Activated CD4-positive, alpha-beta T cell treated with anti-CD3 and anti-CD28 coated beads for 24 hours (primary cell): ENCODE measurements at places on chromosomes 16 and 17.

- no peak for DNase-seq
Observed at GRCh38 chr17:49086649-49087048, 45.9 kb upstream of the B4GALNT2 start.

DNA sequence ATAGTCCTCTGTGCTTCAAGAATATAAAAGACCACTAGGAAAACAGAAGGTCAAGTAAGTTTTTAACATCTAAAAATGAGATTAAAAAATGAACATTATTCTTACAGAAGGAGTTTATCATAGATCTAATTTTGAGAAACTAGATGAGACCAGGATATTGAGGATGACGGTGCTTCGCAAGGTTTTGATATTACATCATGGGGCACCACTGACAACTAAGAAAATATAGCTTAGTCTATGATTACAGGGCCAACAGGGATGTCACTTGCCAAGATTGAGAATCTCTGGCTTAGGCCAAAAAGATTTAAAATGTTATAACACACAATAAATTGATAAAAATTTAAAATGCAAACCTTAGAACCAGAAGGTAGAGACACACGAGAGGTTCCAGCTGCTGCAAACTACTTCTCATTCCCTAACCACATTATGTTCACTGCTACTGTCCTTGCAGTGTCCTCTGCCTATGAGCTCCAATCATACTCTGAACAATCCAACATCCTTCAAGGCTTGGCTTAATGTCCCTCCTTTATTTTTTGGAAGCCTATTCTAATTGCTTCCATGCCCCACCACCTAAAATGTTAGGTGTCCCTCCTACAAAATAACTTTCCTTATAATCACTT, 33.2 kb downstream of the USP32 start:
- no peak for DNase-seq

- DNase-seq = no peak
Observed at GRCh38 chr16:50301626-50302471, 35.5 kb downstream of the ADCY7 start.

GRCh38 chr16:82329504-82330192, 159.6 kb upstream of the MPHOSPH6 start:
- no peak for DNase-seq

GRCh38 chr16:69406780-69407331, 17.6 kb upstream of the CYB5B start:
- DNase-seq = no peak

GRCh38 chr17:1868090-1868489, 38.3 kb downstream of the RPA1 start:
- DNase-seq = no peak

GRCh38 chr17:60164697-60165096, 14.9 kb downstream of the CA4 start:
- DNase-seq = no peak

DNA sequence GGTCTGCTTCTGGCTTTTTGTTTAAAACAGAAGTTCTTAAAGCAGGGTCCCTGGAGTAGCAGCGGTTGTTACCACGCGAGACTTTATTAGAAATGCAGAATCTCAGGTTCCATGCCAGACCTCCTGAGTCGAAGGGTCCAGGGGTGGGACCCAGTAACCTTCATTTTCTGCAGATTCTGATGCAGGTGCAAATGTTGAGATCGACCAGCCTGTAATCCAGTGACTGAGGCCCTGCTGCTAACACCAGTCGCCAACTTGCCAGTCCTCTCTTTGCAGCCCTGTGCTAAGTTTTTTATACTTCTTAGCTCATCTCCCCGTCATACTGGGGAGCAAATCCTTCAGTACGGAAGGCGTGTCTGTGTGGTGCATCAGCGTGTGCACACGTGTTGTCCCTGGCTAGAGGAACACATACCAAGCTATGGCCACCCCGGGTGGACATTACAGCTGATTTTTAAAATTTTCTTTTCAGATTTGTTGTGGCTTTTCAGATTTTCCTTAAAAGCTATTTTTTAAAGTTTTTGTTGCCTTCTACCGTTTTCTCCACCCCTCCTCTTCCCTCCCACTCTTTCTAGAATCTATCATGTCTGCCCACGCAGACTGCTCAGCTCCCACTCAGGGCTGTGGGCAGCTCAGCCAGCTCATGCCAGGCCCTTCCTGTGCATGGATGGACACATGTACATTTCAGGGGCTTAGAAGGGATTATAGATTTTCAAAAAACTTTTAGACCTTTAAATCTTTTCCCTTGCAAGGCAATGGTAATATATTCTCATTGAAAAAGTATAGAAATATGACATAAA, 57.7 kb downstream of the MEAK7 start:
- DNase-seq = no peak

DNA sequence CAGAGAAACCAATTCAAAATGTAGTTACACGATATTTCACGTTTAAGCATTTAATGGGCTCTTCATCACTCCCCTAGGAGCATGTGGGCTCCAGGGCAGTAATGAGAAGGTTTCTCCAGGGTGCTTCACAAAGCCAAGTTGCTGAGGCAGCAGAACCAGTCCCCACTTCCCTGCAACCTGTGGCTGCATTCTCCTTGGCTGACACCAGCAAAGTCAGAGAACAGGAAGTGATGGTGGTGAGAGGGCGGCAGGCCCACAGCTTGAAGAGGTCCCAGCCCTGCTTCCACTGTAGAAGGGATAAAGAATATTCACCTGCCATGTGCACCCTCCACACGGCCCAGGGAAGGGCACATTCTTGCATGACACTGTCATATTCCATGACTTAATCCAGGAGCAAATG, 133.2 kb downstream of the CBLN1 start:
- DNase-seq = no peak

- DNase-seq = no peak
Observed at GRCh38 chr17:74408262-74408661, 23.6 kb upstream of the GPRC5C start.

DNA sequence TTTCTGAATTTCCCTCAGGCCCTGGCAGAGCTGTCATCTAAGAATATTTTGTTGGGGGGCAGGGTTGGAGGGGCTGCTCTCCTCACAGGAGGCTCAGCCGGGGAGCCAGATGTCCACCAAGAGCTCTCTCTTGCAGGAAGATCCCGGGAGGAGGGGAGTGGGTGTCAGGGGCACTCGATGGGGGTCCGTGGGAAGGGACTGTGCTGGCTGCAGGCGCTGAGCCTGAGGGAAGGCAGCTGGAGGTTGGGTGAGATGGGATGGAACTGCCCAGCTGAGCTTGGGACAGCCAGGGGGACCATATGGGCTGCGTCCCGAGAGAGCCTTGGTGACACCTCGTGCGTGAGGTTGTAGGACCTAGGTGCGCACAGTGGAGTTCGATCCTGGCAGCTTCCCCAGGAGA, 111.2 kb upstream of the GSE1 start:
- DNase-seq = no peak

DNA sequence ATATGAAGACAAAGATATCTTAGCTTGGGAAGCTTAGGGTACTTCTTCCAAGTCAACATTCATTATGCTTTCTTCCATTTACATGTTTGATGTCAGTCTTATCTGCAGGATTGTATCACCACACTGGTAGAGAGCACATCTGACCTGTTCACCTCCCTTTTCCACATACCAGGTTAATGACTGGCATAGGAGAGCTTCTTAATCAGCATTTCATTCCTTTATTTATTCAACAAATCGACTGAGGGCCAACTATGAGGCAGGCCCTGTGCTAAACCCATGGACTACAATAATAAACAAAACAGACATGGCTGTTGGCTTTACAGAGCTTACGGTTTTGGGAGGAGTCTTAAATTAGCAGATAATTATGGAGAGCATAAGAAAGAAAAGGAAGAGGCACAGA, 378.1 kb upstream of the CDH11 start:
- DNase-seq = no peak

GRCh38 chr17:34465789-34466188, 102.8 kb upstream of the CCL1 start:
- no peak for DNase-seq

DNA sequence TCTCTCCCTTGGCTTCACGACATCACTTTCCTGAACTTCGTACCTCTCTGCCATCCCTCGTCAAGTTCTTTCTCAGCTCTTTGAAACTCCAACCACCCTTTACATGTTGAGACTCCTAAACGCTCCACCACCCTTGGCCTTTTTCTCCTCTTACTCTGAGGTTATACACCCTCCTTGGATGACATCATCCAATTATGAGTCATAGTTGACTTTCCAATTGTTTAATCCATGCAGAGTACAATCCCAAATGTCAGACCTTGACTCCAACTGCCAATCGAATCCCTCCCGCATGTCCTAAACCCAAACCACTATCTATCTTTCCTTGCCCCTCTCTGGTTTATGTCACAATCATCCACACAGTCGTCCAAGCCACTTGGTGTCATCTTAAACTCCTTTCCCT, 18.4 kb upstream of the C16orf82 start:
- DNase-seq = no peak

DNA sequence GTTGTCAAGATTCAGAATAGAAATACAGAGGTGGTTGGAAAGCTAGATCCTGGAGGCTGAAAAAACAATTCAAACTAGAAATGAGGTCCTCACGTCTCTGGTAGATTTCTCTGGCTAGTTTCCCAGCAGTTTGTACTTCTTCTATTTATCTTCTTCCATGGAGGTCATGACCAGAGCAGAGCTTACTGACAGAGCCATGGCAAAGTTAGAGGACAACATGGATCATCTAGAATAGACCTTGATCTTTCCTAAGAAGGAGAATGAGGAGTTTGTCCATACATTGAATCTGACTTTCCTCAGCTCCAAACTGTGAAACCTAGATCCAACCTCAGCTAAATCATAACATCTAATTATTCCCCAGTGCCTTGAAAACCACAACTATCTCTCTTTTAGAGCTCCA, 900.8 kb upstream of the GOT2 start:
- DNase-seq = no peak

DNA sequence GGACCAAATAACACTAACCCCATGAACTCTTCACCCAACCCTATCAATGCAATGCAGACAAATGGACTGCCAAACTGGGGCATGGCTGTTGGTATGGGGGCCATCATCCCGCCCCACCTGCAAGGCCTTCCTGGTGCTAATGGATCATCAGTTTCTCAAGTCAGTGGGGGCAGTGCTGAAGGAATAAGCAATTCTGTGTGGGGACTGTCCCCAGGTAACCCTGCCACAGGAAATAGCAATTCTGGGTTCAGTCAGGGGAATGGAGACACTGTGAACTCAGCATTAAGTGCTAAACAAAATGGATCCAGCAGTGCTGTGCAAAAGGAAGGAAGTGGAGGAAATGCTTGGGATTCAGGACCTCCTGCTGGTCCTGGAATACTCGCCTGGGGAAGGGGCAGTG, 78.9 kb downstream of the TMC6 start:
- no peak for DNase-seq

- no peak for DNase-seq
Observed at GRCh38 chr17:77869041-77869599, 89.4 kb upstream of the TNRC6C start.

GRCh38 chr16:69482410-69482991, 58.1 kb downstream of the CYB5B start:
- DNase-seq = no peak

DNA sequence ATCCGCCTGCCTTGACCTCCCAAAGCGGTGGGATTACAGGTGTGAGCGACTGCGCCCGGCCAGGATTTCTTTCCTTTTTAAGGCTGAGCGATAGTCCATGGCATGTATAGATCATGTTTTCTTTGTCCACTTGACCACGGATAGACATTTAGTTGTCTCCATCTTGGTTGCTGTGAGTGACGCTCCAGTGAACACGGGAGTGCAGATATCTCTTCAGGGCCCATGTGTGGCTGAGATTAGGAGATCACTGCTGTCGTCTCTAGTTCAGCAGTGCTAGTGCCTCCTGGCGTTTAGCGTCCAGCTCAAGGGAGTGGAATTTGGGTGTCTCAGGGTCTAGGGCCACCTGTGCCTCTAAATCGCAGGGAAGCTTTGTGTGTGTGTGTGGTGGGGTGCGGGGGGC, 41.5 kb downstream of the ABCC1 start:
- no peak for DNase-seq

- no peak for DNase-seq
Observed at GRCh38 chr16:17324451-17324850, 146.3 kb downstream of the XYLT1 start.

- DNase-seq = no peak
Observed at GRCh38 chr16:831571-832413, 31.3 kb upstream of the GNG13 start.

DNA sequence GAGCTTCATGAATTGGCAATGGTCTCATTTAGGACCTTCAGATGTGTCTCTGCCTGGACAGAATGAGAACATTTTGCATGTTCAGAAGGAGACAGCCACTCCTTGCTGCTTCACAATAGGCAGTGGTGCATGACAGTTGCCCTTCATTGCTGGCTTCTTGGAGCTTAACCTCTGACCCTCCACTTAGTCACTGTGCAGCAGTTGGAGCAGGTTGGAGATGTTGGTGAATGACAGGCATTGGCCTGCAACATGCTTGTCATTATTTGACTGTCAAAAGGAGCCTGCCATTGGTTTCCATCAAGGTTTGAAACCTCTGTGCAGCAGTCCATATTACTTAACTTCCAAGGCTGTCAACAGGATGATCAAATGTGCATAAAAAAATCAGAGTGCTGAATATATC, 22.7 kb downstream of the FTO start:
- DNase-seq = no peak

GRCh38 chr16:89417352-89417751, 73.0 kb downstream of the ANKRD11 start:
- DNase-seq = no peak

- no peak for DNase-seq
Observed at GRCh38 chr17:66542129-66542966, 239.9 kb downstream of the PRKCA start.

GRCh38 chr16:64580558-64580957, 541.3 kb downstream of the CDH11 start:
- no peak for DNase-seq

- DNase-seq = no peak
Observed at GRCh38 chr16:87143661-87144121, 173.5 kb downstream of the C16orf95 start.

DNA sequence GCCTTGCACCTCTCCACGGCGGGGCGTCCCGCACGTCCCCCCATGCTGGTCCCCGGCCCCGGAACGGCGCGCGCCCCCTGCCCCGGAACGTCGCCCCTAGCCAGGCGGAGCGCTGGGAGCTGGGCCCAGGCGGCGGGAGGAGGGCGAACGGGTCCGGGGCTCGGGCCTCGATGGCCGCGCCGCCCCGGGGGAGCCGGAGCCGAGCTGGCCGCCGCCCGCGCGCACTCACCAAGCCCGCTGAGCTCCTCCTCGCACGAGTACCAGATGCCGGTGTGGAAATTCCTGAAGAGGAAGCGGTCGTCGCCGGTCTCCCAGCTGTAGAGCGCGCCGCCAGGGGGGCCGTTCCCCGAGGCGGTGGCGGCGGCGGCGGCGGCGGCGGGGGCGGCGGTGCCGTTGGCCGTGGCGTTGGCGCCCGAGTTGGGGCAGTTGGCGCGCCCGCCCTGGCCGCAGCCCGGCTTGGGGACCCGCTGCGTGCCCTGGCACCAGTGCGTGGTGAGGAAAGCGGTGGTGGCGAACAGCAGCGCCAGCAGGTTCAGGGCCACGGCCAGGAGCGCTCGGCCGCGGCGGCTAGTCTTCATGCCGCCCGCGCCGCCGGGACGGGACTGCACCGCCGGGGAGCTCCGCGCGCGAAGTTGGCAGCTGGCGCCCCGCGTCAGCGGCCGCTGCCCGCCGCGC, 530 bp downstream of the GSG1L start:
- no peak for DNase-seq
